Left kidney (tissue), 8 donors: ENCODE measurements at places on chromosomes 3 and 15.

DNA sequence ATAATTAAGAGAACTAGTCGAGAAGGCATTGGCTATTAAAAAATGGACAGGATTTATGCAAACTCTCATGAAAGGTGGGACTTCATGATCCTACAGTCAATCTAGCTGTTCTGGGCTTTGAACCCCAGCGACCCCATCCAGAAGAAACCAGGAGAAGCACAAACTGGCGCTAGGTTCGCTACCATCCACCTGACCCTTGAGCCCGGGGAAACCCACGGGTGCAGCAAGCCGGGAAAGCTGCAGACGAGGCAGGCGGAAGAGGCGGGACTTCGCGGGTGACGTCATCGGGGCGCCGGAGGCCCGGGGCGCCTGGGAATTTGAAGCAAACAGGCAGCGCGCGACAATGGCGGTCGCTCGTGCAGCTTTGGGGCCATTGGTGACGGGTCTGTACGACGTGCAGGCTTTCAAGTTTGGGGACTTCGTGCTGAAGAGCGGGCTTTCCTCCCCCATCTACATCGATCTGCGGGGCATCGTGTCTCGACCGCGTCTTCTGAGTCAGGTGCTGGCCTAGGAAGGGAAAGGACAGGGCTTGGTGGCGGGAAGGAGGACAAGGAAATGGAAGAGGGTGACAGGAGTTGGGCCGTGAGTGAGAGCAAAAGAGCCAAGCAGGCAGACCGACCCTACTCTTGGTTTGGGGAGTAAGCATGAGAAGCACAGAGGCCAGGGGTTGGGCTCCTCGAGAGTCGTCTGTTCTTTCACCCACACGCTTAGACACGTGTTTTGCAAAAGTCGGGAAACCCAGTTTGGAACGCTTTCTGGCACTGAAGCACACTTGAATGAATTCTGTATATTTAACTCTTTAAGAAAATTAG is at the start of gene UMPS:
TSS of gene UMPS (plus strand) at position 324 of the 812 bp plus-strand sequence. CDS start at position 344, 20 bp downstream.
- peak; percentile 92 for DNase-seq

- DNase-seq = no peak
Observed at GRCh38 chr3:35635407-35635806, 3.9 kb upstream of the ARPP21 start.

DNA sequence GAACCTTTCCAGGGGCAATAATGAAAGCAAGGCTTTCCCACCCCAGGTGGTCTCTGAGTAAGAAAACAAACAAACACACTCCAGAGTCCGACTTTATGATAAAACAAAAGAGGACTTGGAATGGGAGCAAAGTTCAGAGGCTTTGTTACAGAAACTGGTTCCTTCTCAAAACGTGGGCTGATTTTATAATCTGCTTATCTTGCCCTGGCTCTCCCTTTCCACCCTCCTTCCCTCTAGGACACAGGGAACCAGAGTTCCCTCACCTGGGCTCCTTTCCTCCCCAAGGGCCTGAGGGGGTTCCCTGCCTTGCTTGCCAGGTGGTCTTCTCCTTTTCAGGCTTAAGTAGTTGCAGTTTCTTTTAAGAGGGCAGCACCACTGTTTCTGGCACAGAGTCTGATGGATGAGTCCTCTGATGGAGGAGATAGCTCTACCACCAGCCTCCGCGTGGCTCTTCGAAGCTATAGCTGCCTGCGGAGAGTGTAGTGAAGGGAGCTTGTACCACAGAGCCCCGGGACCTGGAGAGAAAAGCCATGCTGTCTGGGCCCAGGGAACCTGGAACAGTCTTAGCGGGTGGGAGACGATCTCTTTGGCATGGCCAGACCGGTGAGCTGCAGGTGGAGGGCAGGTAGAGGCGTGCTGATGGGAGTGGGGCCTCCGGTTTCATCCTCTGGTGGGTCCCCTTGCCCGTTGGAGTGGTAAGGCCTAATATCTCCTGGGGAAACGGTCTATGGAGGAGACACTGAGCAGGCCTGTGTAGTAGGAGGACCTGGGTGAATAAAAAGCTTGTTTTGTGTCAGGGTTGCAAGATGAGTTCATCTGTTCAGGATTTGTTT is 68.7 kb downstream of the SMAD6 start:
- no peak for DNase-seq

DNA sequence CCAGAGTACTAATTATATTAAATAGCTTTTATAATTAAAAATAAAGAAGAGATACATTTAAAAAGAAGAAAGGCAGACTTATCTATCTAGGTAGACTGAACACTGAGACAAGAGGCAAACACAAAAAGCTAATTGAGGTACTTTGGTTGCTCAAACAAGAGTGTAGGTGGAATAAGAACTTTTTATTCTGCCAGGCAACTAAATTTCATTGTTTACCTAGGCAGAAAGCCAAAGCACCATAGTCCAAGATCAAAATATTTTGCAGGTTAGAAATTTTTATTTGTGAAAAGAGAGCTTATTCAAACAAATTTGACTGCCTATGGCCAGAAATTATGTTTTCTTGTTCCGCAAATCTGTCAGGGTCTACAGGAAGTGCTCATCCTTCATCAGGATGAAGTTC is 499.6 kb upstream of the GBE1 start:
- no peak for DNase-seq

DNA sequence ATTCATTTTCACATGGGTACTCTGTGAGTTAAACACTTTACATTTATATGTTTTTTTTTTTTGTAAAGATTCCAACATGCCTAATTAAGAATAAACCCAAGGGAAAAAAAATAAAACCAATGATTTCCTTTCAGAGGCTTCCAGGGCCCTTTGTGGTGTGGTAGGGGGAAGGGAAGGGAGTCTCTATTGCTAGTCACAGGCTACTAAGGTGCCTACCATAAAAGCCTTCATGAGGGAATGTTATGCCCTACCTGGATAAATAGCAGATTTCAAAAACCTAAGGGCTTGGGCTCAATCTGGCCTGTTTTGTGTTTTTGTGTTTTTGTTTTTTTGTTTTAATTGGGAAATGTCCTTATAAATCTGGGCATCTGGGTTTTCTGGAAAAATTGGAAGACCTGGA is 38.9 kb upstream of the SSR3 start:
- no peak for DNase-seq

DNA sequence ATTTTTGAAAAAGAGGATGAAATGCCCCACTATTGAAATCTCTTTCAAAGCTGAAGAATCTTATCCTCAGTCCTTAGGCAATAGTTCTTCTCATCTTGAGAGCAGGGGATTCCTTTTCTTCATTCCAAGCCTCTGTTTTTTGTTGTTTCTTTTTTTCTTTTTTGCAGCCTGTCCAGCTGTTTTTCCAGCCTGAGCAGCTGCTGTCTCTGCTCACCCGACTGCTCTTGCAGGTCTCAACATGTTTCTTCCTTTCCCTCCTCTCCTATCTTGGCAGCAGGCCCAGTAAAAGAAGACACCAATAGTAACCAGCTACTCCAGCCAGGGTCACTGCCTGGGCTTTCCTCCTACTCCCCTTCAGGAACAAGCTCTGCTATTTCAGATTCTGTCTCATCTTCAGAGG is 23.8 kb downstream of the MEX3B start:
- DNase-seq = peak; percentile 28

DNA sequence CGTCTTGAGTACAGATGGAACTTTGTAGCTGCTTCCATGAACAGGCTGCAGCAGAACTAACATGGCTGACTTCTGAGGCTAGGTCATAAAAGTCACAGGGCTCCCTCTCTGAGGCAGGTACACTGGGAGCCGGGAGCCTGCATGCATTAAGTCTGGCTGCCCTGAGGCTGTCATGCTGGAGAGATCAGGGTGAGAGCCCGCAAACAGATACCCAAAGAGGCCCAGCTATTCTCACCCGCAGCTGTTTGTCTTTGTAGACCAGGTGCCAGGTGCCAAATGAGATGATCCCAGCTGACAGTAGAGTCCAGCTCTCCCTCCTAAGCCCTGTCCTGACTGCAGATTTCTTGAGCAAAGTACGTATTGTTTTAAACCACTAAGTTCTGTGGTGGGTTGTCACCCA is 8.6 kb upstream of the SLCO3A1 start:
- no peak for DNase-seq
